ENCODE measurements at places on chromosomes 4 and X.

DNA sequence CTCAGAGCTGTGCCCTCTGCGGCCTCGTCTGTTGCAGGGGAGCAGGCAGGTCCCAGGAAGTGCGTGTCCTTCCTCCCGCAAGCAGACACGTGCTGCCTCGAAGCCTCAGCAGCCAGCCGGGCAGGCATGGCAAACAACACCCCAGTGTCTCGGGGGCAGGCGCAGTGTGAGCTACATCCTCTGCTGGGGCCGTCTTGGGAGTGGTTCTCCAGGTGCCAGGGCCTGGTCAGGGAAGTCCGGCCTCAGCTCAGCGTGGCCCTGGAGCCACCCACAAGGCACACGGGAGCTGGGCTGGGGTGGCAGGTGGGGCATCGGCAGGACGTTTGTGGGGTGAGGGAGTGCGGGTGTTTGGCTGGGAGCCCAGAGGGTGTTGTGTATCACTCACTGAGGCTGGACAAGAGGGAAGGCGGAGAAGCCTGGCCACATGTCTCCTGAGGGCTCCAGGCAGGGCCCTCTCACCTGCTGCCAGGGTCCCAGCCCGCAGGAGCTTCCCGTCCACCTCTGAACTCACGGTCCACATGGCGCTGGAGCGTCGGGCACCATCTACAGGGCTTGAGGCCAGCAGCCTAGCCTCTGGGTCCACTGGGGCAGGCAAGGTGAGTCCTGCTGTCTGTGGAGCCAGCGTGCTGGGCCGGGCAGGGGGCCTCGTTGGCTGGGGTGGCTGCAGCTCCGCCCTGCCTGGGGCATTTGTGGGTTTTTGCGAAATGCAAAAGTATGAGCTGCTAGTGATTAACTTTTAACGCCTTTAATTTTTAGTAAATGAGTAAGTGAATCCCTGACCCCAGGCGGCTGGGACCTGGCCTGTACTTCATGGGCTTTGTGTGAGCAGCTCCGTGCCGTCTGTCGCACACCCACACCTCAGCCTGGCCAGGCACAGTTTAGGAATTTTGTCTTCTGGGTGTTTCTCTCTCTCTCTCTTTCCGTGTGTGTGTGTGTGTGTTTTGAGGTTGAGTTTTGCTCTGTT lies 17.3 kb upstream of the UVSSA start:
- DNase-seq: no peak

- no peak for DNase-seq
Observed at GRCh38 chr4:126265888-126266287, 951.1 kb downstream of the FAT4 start.

DNA sequence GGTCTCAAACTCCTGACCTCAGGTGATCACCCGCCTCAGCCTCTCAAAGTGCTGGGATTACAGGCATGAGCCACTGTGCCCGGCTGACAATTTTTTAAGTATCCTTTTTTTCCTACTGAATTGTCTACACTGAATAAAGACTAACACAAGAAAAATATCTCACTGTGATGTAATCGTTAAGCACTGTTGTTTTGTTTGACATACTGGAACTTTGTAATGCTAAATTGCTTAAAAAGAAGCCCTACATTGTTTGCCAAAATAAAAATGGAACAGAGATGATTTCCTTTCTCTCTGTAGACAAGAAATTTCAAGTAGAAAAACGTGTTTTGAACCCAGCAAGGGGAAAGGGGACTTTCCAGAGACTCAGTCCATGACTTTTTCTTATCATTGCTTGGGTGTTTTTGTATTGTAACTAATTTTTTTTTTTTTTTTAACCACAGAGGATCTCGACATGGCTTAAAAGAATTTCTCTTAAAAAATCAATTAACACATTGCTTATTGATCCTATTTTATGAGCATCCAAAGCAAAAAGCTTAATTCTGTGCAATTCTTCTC lies 74.9 kb downstream of the TMEM156 start:
- DNase-seq: no peak

DNA sequence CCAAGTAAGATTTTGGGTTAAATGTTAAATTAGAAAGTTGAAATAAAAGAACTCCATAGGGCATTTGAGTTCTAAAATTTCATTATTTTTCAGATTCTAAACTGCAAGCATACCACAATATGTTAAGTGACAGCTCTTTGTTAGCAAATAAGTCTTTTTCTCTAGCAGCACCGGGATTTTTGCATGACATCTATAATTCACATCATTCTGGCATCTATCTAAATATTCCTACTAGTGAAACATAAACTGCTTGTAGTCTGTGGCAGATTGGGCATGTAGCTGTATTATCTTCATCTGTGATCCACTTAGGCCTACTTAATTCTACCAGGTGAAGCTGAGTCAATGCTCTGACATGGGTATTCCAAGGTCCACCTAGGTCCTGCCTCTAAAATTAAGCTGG lies 32.1 kb upstream of the KLHL13 start:
- DNase-seq: no peak

DNA sequence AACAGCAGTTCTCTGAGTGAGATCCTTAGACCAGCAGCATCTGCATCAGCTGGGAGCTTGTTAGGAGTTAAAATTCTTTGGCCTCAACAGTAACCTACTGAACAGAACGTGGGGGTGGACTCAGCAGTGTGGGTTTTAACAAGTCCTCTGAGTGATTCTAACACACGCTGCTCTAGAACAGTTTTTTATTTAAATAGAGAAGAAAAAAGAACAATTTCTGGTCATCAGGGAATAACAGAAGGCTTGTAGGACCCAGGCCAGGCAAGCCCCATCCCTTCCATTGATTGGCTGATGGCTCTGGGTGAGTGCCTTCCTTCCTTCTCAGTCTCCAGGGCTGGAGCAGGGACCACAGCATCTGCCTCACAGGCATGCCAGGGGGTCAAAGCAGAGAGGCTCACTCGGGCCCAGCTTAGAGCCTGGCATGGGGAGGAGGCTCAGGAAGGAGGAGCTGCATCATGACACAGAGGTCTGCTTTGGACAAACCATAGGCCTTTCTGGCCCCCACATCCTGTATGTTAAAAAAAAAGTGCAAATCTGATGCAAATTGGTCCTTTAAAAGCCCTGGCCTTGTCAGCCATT lies 56.7 kb downstream of the JAKMIP1 start:
- DNase-seq: no peak

GRCh38 chr4:101973361-101973760 lies 182.8 kb downstream of the BANK1 start:
- no peak for DNase-seq

GRCh38 chrX:25442499-25442898 lies 426.7 kb upstream of the ARX start:
- DNase-seq: no peak

- no peak for DNase-seq
Observed at GRCh38 chrX:41085878-41086626, 807 bp downstream of the USP9X start.

DNA sequence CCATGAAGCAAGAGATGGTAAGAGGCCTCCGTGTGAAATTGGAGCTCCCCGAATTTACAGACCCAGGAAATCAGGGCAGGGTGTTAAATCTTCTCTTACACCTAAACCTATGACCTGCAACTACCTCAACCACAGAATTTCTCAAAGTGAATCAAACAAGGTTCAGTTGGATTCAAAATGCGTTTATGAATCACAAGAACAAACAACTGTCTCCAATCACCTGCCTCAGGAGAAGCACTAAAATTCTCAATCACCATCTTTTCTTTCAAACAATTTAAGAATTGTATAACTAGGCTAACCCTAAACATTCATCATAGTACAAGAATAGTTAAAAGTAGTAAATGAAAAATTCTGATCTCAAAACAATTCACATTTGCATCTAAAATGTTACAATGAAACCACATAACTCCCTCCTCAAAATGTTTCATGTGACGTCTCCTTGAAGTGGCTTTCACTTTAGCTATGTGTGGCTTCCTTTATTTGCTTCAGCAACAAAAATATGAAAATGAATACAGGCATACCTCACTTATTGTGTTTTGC lies 19.2 kb downstream of the PPP3CA start:
- no peak for DNase-seq

GRCh38 chrX:10893976-10894375 lies 217.2 kb upstream of the HCCS start:
- no peak for DNase-seq

GRCh38 chrX:134161162-134161561 lies 75.8 kb upstream of the CCDC160 start:
- DNase-seq: no peak

DNA sequence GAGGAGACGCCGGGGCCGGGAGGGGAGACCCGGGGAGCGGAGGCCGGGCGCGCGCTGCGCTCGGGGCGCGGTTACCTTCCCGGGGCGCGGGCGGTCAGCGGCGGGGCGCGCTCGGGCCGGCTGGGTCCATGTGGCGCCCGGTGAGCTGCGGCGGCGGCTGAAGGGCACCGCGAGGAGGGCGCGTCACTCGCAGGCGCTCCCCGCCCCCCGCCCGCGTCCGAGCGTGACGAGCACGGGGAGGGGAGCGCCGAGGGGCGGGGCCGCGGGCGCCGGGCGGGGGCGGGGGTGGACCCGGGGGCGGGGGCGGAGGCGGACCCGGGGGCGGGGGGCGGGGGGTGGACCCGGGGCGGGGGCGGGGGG lies at the start of gene CPLX1:
Gene CPLX1 (minus strand): TSS at position 159 of the 360 bp plus-strand sequence. CDS start 1,607 bp downstream, outside the sequence.
- DNase-seq: no peak

- DNase-seq: no peak
Observed at GRCh38 chr4:139743027-139743426, 77.4 kb downstream of the MGST2 start.

- no peak for DNase-seq
Observed at GRCh38 chr4:138765442-138765841, 250.1 kb upstream of the NOCT start.

DNA sequence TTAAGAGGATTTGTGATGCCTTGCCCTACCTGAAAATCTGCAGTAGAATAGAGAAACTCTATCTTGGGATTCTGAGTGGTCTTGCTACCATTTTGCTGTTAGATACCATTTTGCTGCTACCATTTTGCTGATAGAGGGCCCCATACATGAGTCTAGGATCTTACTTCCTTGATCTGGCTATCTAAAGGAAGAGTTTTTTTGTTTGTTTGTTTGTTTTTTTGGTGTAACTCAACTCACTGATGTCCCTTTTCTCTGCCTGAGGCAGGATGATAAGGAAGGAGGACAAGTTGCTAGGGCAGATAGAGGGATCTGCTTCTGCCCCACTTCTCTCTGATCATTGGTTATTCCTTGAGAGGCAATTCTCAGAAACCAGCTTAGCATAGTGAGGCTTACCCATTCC lies 31.0 kb downstream of the XK start:
- no peak for DNase-seq

DNA sequence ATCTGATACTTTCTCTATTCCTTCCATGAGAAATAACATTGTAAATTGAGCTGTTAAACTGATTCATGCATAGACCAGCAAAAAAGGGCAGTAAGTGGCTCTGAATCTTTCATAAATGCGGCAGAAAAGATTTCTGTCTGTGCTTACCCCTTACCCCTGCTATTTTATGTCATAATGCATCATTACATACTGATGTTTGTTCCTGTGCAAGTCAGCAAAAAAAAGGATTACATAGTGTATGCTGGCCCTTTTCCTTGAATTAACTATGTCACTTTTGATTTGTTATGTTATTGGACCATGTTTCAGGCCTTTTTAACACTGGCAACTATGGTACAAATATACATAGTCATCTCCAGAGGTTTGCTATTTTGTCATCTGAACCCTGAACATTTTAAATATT lies 2159.7 kb downstream of the PCDH7 start:
- DNase-seq: no peak

- no peak for DNase-seq
Observed at GRCh38 chr4:7419961-7420660, 14.6 kb downstream of the PSAPL1 start.

- no peak for DNase-seq
Observed at GRCh38 chr4:147578051-147578476, 39.1 kb upstream of the TMEM184C start.

- no peak for DNase-seq
Observed at GRCh38 chrX:71547339-71547738, 14.4 kb downstream of the OGT start.

DNA sequence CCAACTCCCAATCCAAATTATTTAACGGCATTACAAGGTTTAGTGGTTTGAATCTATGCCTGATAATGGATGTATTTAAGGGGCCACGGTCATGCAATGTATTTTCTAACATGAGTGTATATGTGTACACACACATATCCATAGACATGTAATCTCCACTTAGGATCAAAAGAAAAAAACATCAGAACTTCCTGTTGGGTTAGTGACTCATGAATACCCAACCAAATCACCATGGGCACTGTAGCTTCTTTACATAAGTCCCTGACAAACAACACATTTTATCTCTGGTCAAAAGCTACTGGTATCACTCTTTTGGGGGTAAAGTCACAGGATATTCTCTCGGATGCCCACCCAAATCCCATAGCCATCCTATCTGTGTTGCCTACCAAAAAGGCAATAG lies 36.5 kb upstream of the TFDP3 start:
- DNase-seq: no peak

DNA sequence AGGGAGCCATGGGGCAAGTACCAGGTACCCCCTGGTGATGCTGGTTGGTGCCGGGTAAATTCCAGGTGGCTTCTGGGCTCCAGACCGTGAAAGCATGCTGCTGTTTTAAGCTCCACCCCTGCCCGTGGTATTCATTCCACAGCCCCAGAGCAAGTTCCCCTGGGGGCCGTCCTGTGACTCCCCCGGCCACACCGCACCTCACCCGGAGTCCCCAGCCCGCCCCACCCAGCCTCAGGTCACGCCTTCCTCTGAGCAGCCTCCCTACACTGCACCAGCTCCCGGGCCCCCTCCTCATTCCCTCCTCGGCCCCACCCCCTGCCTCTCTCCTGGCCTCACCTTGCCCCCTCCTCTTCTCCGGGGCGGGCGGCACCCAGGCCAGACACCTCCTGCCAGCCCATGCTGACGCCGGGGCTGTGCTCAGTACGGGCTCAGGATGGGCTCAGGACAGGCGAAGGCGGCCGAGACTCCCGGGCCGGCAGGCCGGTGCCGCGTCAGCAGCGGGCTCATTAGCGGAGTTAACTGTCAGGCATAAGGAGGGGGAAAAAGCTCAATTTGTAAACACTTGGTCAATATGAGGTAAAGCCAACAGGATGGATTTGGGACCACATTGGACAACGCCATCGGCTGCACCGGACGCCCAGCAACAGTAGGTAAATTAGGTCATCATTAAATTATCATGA lies 127.4 kb downstream of the FAM53A start:
- DNase-seq: no peak

DNA sequence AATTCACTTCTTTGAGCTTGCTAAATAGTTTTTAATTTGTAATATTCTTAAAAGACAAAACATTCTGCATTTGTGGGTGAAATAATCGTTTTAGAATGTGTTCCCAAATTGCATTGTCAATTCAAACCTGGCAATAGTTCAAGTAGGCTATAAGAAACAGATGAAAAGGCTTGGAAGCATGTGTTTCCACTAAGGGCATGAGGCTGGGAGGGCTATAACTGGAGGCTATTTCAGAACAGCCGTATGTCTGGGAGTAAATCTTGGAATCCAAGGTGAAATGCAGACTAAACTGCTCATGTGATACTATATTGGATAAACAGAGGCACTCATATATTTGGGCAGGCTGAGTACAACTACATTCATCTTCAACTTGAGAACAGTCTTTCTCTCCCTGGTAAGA lies 117.4 kb upstream of the GRPR start:
- no peak for DNase-seq

Measured in stimulated activated CD8-positive, alpha-beta memory T cell treated with anti-CD3 and anti-CD28 coated beads, Interleukin-4, amount 100 ng/mL, for 4 hours (primary cell).